ENCODE measurements at places on chromosomes 7 and 10.

DNA sequence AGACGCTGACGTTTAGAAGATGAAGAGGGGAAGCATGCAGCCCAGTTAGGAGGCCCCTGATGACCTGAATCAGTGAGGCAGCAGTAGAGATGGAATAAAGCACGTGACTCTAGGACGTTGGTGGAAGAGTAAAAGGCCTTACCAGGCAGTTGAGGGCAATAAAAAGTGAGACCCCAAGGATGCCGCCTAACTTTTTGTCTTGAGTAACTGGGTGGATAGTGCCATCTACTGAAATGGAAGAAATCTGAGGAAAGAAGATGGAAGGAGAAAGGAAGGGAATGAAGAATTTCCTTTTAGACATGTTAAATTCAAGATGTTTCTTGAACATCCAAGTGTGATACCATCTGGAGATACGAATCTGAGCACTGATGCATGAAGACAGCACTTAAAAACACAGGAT is 220.0 kb upstream of the LRRN3 start:
- DNase-seq = no peak

- peak; percentile 56 for DNase-seq
These were observed 86.2 kb downstream of the ZRANB1 start for GRCh38 chr10:125027871-125028869.

- DNase-seq = no peak
These were observed 187.4 kb downstream of the PHTF2 start for GRCh38 chr7:77985974-77986339.

- DNase-seq = no peak
These were observed 173.6 kb upstream of the NPS start for GRCh38 chr10:127375461-127375860.

- DNase-seq = no peak
These were observed 122.2 kb downstream of the MPP7 start for GRCh38 chr10:28180654-28181053.

- DNase-seq = no peak
These were observed 89.4 kb upstream of the LEP start for GRCh38 chr7:128151635-128152034.

DNA sequence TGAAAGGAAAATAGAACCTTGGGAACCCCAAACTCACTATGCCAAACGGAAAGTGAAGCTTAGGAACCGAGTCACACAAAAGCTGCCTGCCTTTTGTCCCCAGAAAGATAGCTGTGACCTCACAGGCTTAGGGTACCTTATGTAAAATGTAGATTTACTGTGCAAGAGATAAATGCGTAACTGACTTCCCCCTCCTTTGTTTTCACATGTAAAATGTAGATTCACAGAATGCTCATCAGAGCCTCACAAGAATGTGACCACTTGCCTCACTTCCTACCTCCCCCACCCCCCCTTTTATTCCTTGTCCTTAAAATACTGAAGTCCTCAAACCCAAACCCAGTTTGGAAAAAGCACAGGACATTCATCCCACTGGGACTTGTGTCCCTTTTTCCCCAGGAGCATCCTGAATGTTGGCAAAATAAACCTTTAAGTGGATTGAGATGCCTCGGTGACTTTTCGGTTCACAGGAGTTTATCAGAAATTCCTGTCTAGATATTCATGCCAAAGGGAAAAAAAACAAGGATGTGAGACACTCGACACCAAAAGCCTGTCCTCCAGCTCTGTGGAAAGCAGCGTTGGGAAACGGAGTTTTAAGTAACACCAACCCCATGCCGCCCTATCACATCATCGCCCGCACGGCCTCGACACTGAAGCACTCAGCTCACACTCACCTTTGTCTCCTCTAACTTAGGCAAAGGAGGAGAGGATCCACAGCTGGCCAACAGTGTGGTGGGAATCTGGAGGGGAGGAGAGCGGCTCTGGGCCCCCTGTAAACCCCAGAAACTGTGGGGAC is 45.9 kb downstream of the SVIL start:
- DNase-seq = peak; percentile 65

GRCh38 chr7:49805371-49806007 is 32.1 kb downstream of the VWC2 start:
- no peak for DNase-seq

DNA sequence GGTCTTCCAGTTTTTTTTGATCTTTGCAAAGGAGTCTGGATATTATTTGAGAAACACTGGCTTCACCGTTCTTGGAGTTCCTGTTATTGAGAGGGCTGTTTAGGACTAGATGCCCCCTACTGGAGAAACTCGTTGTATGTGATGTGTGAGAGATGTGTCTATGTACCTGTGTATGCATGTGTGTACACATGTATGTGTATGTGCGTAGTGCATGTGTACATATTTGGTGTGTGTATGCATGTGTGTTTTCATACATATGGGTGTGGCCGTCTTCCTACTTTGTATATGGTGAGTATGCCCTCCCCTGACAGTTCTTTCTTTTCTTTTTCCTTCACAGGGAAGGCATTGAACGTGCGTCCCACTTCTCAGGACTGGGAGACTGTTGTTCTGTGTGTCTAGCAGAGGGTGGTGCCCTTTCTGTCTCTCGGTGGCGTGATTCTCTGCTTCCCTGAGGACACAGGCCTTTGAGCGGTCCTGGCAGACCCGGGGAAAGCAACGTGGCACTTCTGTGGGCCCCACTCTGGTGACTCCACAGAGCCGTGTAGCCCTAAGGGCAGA is 3.0 kb upstream of the CALHM3 start:
- DNase-seq = peak; percentile 73

DNA sequence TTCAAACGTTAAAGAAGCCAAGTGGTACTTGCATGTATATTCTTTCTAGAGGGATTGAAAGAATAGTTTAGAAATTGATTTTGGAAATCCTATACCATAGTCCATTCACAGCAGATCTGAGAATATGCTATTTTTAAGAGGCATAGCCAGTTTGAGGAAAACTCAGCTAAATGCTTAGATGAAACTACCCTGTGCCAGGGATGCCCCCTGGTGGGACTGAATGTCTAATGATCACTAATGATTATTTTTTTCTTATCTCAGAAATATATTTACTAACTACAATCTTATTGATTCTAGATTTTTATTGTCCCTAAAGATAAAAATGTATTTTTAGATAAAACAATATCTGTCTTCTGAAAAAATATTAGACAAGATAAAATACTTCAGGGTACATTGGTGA is 844.9 kb upstream of the PHF14 start:
- no peak for DNase-seq

- DNase-seq = peak; percentile 4
These were observed 264.9 kb upstream of the FERD3L start for GRCh38 chr7:19410106-19410505.

DNA sequence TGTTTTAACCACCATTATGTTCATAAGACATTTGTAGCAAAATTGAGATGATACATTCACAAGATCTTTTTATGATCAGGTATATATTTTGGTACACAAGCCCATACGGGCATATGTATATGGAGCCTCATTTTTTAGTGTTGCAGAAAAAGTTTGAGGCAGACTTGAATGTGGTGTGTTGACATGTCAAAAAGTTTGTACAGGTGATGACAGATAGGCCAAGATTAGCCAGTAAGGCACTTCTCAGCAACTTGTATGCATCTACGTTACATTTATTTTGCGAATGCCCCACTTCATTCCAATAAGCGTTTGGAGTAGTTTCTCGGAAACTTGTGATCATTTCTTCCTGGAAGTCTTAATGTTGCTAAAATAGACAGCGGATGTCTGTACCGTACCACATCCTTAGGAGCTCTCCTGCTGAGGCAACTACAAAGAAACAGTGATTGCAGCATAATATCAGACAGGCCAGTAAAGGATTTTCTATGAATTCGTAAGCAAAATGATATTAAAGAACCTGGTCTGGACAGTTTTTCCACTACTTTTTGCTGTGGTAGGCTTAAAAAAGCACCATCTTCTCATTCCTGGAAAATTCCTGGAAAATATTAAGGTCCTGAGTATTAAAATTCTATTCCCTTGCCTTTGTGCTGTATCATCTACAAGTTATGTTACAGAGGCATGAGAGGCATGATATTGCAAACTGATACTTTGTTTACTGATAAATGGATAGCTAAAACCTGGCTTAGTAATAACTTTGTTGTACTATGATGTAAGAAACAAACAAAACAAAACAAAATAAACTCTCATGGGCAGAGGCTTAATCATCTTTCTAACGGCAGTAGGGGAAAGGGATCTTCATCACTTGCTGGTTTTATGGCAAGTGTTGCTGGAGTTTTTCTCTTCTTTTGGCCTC is 153.6 kb downstream of the HDAC9 start:
- no peak for DNase-seq

- DNase-seq = no peak
These were observed 7.2 kb upstream of the REPIN1 start for GRCh38 chr7:150361402-150361801.

GRCh38 chr7:141042222-141043193 is 27.8 kb upstream of the MRPS33 start:
- peak; percentile 9 for DNase-seq

- DNase-seq = no peak
These were observed 7.3 kb downstream of the ELMO1 start for GRCh38 chr7:37441386-37441760.
